ENCODE measurements at places on chromosomes 6 and 20. TPM values are rescaled to one million over a fixed set of nuclear protein-coding genes. Genes with fewer than 3 reads are reported as not detected.

The RSPH9 gene
- 2.0 TPM for total RNA-seq

The SNAI1 gene
- 15.4 TPM for total RNA-seq

The LHFPL5 gene
- not detected for total RNA-seq

The BTNL2 gene
- not detected for total RNA-seq

The GINS1 gene
- total RNA-seq = 14.3 TPM

GRCh38 chr20:40682104-40682981 is 6.7 kb downstream of the MAFB start:
- no peaks in the 10 kb centered on the region for H3K36me3 ChIP-seq
- H3K27me3 ChIP-seq = no peaks in the 10 kb centered on the region

DNA sequence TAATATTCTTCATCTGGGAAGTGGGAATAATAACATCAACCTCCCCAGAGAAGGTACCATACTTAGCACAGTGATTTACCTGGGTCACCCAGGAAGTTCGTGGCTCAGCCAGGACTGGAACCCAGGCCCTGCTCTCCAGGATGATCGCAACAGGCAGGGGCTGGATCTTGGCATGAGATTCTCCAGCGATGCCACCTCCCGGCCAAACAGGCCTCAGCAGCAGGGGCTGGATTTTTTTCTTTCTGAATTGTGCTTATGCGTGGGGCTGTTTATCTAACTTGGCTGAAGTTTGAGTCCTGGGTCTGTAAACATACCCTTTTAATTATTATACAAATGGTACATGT is 129.5 kb upstream of the PTPN1 start:
- H3K36me3 ChIP-seq = no peaks in the 10 kb centered on the region
- H3K4me1 ChIP-seq = peaks cover 10% of the 10 kb centered on the region
- H3K4me3 ChIP-seq = no peak overlapping the region
- peak; percentile 56 for DNase-seq

The EPB41L2 gene
- 237 TPM for total RNA-seq

The TINAG gene
- total RNA-seq = not detected

GRCh38 chr6:137697267-137697938 is 169.7 kb upstream of the TNFAIP3 start:
- H3K4me1 ChIP-seq = no peaks in the 10 kb centered on the region
- no peaks in the 10 kb centered on the region for H3K27me3 ChIP-seq
- no peaks in the 10 kb centered on the region for H3K36me3 ChIP-seq
- peak overlapping the region; percentile 7 for H3K27ac ChIP-seq
- H3K4me3 ChIP-seq = no peak overlapping the region
- no peak for DNase-seq

The BPIFB2 gene
- not detected for total RNA-seq

The OR12D3 gene
- not detected for total RNA-seq

The PLCB1 gene
- 29.2 TPM for total RNA-seq

DNA sequence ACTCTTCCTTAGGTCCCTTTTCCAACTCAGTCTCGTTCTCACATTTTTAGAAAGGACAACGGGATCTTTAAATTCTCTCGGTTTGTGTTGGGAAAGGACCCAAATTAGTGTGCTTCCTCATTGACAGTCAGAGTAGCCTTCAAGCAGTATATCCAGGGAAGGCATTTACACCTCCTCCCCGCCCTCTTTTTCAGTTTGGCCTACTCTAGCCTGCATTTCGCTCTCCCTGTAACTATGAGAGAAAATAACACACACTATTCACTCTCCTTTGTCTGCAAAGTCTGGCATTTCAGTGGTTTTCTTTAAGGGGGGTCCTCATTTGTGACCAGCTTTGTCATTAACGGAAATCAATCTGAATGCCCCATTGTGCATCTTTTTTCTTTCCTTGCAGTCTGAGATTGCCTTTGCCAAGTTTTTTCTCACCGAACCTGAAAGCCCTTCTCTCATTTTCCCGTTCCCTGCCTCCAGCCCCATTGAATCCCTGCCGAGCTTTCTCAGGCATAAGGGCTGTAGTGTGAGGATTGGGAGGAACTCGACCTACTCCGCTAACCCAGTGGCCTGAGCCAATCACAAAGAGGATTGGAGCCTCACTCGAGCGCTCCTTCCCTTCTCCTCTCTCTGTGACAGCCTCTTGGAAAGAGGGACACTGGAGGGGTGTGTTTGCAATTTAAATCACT is 393 bp upstream of the FABP7 start:
- H3K4me1 ChIP-seq = no peaks in the 10 kb centered on the region
- no peaks in the 10 kb centered on the region for H3K27me3 ChIP-seq
- no peak for DNase-seq
- H3K27ac ChIP-seq = no peak overlapping the region

GRCh38 chr6:9347608-9348007 is 912.3 kb upstream of the SLC35B3 start:
- no peak overlapping the region for H3K4me3 ChIP-seq
- no peaks in the 10 kb centered on the region for H3K27me3 ChIP-seq
- H3K4me1 ChIP-seq = no peaks in the 10 kb centered on the region
- no peak for DNase-seq
- H3K36me3 ChIP-seq = no peaks in the 10 kb centered on the region
- H3K27ac ChIP-seq = no peak overlapping the region

Data from uterus (tissue), 4 donors.